Stimulated activated CD8-positive, alpha-beta memory T cell treated with anti-CD3 and anti-CD28 coated beads, Interleukin-2, amount 100 ng/mL, for 1 hour (primary cell): ENCODE measurements at places on chromosomes 13 and 19.
A peak's percentile ranks its signal among the peaks of the same experiment; 100 is the strongest.

DNA sequence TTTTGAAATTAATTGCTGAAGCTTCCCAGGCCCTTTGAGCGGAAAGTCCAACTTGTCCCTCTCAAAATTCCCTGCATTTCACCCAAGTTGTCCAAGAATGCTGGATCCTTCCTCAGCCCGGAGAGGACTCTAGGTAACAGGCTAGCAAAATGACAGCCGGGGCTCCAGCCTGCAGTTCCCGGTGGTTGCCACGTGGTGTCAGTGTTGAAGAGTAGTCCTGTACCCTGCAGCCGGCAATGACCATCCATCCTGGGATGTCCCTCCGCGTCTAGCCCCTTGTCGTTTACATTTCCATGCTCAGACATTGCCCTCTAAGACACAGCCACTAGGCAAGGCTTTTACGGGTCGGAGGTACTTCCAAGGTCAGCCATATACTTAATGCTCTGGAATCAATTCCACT, 31.4 kb upstream of the MTIF3 start:
- DNase-seq = no peak

- no peak for DNase-seq
Observed at GRCh38 chr19:41811036-41811435, 14.6 kb downstream of the CEACAM3 start.

DNA sequence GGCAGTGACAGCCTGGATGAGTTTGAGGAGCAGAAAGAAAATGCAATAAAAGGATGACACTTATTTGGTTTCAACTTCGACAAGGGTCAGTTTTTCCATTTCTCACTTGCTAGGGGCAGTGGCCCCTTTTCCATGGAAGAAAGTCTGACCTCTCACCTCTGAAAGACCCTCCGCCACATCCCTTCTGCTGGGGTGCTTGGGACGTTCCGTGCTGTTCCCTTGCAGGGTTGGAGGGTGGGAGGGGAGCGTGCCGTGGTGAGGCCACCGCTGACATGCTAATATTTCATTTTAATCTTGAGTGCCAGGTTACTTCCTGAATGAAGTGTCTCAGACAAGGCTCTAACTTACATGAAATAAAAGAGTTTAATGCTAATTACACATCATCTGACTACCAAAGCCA, 5.2 kb upstream of the ZNF536 start:
- no peak for DNase-seq

DNA sequence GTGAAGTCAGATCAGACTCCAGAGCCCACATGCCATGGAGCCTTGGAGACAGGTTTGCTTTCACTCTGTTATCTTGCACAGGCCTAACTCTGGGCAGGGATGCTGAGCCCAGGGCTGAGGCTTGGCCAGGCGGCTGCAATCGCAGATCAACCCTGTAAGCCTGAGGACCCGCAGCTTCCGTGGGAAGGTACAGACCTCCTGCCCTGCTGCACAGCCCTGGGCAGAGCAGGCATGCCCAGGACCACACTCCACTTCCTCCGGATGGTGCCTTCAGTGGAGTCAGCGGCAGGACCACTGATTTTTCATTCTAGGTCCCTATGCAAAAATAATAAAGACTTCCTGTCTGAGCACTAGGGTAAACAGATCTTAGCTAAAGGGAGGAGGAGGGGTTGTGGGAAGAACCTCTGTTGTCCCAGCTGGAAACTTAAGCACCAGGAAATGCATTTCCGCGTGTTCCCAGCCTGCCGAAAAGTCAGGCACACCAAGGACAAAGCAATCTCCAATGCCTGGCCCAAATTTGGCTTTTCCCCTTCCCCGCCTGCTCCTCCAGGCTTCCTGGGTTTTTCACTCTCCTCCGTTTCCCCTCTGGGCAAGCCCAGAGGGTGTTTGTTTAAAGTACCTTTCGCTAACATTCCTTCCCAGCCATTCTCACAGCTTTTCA, 87.3 kb downstream of the KCTD15 start:
- no peak for DNase-seq

DNA sequence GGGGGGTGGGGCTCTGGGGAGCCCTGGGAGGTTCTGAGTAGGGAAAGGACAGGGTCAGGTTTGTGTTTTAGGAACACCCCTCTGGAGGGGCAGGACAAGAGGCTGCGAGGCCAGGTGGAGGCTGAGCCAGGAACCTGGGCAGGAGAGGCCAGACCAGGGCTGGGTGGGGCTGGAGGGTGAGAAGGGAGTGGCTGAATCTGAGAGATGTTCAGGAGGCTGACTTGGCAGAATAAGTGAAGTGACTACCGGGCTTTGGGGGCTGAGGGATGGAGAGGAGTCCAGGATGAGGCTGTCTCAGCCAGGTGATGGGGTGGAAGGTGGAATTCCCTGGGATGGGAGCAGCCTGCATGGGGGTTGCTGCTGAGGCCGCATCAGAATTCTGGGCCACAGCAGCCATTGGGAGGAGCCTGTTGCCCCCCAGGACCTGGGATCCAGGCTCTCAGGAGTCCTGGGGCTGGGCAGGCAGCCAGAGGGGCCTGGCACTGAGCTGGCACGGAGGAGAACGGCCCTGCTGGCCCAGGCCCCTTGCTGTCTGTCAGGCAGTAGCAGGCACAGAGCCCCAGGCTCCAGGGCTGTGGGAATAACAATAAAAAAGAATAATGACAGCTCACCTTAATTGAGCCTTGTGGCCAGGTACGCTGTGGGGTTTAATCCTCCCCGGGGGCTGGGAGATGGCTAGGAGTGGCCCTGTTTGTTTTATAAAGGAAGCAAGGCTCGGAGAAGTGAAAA, 3.3 kb downstream of the PPP5C start:
- DNase-seq = no peak

DNA sequence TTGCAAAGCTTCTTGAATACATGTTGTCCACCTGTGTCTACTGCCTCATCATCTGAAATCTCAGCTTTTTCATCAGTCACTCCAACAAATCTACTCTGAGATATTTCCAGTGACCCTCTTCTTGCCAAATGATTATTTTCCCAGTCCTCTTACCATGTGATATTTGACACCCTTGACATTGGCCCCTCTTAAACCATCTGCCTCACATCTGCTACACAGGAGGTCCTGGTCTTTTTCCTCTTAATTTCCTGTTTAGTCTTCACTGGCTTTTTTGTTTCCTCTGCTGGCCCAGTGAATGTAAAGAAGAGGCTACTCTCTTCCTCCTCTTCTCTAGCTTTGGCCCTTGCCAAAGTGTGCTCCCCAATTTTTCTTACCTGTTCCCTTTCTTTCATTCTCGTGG, 218.7 kb downstream of the DNAJC15 start:
- DNase-seq = no peak

DNA sequence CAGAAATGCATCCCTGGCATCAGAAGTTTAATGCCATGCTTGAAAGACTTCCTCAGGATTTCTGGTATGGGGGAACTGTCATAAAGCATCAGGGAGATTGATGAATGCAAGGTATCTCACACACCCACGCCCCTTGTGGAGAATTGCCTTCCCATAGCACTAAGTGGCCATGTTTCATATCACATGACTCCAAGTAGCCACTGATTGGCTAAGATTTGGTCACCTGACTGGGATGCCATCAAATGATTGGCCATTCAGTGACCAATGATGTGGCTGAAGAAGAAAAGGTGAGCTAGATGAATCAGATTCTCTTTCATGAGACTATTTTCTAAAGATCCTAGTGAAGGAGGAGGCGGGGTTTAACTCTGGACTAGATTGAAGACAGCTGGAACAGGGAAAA, 7.3 kb downstream of the KLK8 start:
- no peak for DNase-seq

DNA sequence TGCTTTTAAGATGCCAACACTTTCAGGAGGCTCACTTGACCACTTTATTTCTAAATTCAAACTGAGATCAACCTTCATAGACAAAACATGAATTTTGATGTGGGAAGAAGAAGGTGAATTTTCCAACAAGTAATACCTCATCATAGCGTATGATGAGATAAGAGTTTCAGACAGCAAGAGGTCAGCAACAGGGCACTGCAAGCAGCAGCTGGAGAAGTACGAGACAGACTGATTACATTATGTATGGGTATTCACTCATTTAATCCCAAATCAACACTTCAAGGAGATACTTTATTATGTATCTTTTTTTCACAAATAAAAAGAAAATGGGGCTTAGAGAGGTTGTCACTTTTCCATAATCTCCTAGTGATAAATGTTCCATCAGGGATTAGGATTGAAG, 389.8 kb downstream of the TBC1D4 start:
- no peak for DNase-seq

DNA sequence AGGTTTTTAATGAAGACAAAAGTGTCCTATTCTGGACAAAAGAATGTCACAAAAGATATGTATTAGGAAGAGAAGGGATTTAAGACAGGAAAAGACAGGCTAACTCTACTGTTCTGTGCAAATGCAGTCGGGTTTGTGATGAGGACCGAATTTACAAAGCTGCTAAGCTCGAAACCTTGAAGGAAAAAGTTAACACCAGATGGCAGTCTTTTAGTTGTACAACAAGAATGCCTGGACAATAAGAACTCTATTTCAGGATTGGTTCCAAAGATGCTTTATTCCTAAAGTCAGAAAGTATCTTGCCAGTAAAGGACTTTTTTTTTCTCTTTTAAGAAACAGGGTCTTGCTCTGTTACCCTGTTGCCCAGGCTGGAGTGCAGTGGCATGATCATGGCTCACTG, 51.1 kb downstream of the HS6ST3 start:
- no peak for DNase-seq

- no peak for DNase-seq
Observed at GRCh38 chr19:13104848-13105711, 2.4 kb upstream of the LYL1 start.

DNA sequence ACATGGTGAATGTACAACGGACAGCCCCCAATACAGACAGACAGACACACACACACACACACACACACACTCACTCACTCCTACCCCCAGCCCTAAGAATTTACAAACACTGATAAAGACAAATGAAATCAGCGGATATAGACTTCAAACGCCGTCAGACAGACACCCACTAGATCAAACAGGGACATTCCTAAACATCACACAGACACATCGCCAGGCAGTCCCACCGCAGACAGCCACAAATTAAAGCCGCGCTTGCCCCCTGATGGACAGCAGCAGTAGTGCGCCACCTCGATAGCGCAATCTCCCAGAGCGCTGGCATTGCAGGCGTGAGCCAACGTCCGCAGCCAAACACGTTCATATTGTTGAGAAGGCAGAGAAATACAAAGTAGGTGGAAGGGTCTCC, 24.7 kb upstream of the ADGRE1 start:
- DNase-seq = peak; percentile 77

- no peak for DNase-seq
Observed at GRCh38 chr19:48403606-48404005, 10.1 kb downstream of the GRIN2D start.

GRCh38 chr19:32202244-32202643, 143.2 kb upstream of the ZNF507 start:
- no peak for DNase-seq

- DNase-seq = no peak
Observed at GRCh38 chr19:5983367-5983955, 5.5 kb upstream of the RANBP3 start.

- DNase-seq = no peak
Observed at GRCh38 chr19:38793177-38793576, 4.2 kb downstream of the LGALS7B start.

- DNase-seq = no peak
Observed at GRCh38 chr19:57671124-57671895, 2.6 kb downstream of the ZSCAN4 start.

DNA sequence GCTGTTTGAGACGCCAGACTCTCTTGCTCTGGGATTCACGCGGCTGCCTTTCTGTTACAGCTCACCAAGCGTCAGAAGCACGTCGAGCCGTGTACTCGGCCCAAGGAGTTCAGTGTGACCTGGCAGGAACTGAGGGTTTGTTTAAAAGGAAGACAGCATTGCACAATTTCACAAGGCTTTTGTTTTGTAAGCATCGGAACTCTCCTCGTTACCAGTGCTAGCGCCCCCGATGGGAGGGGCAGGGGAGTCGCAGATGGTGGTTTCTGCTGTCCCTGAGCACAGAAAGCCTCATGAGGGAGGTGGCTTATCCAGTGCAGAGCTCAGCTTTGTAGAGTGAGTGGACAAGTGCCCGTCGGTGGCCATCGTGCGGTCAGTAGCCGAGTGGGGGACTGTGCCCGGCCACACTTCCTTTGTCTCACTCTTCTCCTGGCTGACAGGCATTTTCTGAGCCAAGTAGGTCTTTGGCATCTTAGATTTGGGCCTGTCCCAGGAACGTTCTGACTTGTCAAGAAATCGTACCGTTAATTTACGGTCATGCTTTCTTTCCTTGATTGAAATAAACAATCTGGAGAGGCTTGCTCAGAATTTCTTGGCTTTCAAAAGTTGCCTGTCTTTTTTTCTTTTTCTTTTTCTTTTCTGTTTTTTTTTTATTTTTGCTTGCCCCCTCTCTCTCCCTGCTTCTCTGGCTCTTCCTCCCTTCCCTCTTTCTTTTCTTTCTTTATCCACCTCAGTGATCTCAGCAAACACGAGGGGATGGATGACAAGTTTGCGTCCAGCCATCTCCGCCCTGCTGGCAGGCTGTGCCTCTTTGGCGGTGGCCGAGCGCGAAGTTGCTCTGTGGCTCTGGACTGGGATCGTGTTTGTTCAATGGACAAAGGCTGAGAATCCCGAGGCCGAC, 7.7 kb downstream of the KDM4B start:
- DNase-seq = no peak

- DNase-seq = peak; percentile 37
Observed at GRCh38 chr19:7904074-7905020, 670 bp downstream of the MAP2K7 start.

DNA sequence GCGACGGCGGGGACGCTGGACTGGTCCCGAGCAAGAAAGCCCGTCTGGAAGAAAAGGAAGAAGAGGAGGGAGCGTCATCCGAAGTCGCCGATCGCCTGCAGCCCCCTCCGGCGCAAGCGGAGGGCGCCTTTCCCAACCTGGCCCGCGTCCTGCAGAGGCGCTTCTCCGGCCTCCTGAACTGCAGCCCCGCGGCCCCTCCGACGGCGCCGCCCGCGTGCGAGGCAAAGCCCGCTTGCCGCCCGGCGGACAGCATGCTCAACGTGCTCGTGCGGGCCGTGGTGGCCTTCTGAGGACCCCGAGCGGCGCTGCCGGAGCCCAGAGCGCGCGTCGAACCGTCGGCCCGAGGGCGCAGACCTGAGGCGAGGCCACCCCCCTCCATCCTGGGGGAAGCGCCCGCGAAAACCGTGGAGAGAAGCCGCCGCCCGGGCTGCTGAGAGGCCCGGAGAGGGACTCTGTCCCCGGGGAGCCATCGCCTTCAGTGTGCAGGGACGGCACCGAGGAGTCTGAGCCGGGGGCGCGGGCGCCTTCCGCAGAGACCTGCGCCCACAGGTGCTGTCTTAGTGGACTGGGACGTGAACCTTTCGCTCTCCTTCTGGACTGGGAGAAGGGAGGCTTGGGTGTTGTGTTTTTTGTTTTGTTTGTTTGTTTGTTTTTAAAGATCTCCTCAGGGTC, 3.5 kb downstream of the IER2 start:
- no peak for DNase-seq

- DNase-seq = no peak
Observed at GRCh38 chr19:21947775-21948174, 63.0 kb downstream of the ZNF208 start.

- DNase-seq = no peak
Observed at GRCh38 chr13:79988573-79988972, 352.4 kb downstream of the SPRY2 start.

GRCh38 chr19:31761281-31761913, 412.2 kb upstream of the TSHZ3 start:
- DNase-seq = no peak
